ENCODE measurements at places on chromosomes 4 and X.

DNA sequence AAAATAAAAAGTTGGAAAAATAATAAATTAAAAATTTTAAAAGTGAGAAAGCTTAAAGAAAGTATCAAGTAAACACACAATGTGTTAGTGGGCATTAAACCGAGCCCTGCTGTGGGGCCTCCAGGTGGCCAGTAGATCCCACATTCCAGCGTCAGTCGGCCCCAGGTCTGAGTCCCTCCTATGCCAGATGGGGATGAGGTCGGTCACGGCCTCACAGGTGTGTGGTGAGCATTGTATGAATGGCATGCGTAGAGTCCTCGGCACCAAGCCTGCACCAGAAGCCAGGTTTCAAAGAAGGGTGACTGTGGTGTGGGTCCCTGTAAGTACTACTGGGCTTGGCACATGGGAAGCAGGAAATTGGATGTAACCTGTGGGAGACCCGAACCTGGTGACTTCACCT, 75.6 kb upstream of the MSX1 start:
- DNase-seq, result no peak

DNA sequence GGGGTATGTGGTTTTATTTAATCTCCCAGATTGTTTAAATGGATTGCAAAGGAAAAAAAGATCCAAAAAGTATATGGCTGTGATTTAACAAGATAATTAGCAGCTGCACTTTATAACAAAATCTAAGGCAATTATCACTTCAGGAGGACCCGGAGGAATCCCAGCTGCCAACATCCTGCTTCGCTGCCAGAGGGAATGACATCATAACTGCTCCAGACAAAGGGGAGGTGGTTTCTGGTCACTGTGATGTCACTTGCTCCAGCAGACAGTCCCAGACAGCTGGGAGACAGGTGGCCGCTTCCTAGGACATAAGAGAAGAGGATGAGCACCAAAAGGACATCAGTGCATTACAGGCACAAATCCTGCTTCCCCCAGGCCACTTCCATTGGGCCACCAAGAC, 371.0 kb downstream of the BCOR start:
- DNase-seq, result no peak

GRCh38 chr4:75919920-75920319, 17.7 kb upstream of the PPEF2 start:
- DNase-seq, result no peak

DNA sequence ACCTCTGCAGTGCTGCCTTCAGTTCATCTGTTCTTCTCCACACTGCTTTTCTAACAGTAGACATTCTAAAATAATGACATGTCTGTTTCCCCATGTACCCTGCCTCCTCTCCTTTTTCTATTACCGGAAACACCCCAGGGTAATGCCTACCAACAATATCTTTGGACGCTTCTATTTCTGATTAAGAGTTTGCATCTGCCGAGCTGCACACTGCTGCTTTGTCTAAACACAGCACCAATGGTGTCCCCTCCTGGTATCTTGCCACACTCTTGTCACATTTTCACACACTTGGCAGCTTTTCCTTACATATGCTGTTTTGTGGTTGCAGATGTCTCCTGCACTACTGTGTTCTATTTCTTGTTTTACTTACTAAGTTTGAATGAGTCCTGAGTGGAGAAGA, 288.8 kb downstream of the GRIA2 start:
- no peak for DNase-seq

DNA sequence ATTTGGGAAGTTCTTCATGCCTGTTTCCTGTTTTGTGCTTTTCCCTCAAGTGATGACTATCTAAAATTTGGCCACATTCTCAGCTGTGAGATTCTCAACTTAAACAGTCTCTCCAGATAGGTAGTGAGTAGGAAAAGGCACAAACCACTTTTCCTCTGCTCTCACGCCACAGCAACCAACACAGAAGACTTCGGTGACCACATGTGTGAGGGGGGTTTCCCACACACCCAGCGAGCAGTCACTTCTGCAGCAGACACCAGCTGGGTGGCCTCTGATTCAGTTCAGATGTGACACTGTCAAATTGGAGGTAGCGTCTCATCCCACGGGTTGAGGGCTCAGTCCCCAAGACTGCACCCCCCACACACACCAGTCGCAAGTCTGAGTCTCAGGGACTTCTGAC, 25.1 kb upstream of the CLDN34 start:
- peak; percentile 77 for DNase-seq
